ENCODE measurements at places on chromosomes 16 and 17. TPM values are rescaled to one million over a fixed set of nuclear protein-coding genes. Genes with fewer than 3 reads are reported as not detected.
A peak's percentile ranks its signal among the peaks of the same experiment; 100 is the strongest.

SEC14L5 gene
- total RNA-seq = not detected

PPP1R1B gene
- total RNA-seq = not detected

KRT20 gene
- not detected for total RNA-seq

MYH8 gene
- not detected for total RNA-seq

GRCh38 chr17:55210292-55210691 lies 54.5 kb upstream of the HLF start:
- DNase-seq = no peak

DNA sequence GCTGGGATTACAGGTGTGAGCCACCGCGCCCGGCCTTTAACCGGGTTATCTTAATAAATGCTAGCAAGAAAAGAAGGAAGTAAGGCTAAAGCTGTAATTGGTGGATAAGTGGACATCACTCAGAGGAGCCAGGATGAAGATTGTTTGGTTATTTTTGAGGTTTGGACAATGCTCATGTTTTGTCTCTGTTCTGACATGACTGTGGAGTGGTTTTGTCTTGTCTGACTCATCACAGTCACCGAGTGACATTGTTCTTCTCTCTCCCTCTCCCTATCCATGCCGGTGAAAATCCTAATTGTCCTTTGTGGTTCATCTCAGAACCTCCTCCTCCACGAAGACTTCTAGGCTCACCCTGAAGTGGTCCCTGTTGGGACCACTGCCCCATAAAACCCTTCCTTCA lies 23.5 kb upstream of the GRIN2A start:
- DNase-seq = no peak

- no peak for DNase-seq
These were observed 173.3 kb downstream of the MRTFB start for GRCh38 chr16:14244196-14245010.

GRCh38 chr16:77273-77806 lies 685 bp upstream of the MPG start:
- DNase-seq = peak; percentile 47

DNA sequence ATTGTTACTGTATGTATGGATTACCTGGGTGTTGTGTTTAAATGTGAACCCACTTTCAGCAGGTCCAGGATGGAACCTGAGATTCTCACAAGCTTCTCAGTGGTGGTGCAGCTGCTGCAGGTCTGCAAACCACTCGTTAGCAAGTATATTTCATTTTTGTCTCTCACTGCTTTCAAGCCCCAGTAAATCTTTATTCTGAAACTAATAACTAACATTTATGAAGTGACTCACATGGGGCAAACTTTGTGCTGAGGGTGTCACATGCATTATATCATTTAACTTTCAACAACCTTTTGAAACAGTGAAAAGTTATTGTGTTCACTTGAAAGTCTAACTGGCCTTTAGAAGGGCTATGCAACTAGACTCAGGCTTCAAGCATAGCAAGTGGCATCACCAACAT lies 98.9 kb upstream of the DYNLRB2 start:
- no peak for DNase-seq
